ENCODE measurements at places on chromosomes 4 and X. TPM values are rescaled to one million over a fixed set of nuclear protein-coding genes. Genes with fewer than 3 reads are reported as not detected.

- DNase-seq: no peak
These were observed 2.1 kb upstream of the SLC25A6 start for GRCh38 chrX:1393871-1394615.

- DNase-seq: no peak
These were observed 1286.6 kb downstream of the FSTL5 start for GRCh38 chr4:160877087-160877790.

GRCh38 chr4:41245983-41246382 lies 10.7 kb upstream of the UCHL1 start:
- no peak for DNase-seq

Gene TMEM271
- 2.1 TPM for polyA plus RNA-seq

Gene TNIP3
- polyA plus RNA-seq: not detected

Gene SPANXN4
- not detected for polyA plus RNA-seq

Gene GAB3
- polyA plus RNA-seq: 0.59 TPM

Data from brain (organoid and tissue), 16 donors.